Amniotic stem cell (primary cell): ENCODE measurements at places on chromosomes 3 and 15.

DNA sequence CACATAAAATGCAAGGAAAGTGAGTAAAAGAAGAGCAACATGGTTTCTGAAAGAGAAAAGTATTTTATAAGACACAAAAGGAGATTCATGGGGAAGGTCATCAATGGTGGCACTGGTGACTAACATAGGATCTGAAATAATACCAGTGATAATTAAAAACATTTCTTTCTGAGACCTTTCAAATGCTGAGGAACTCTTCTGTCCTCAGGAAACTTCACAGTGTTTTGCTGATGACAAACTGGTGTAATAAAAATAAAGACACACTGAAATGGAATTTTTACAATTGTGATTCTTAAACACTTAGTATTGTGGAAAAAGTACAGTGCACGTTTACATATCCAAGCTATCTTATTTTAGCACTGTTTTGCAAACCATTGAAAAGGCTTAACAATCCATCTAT, 80.4 kb upstream of the ZBTB20 start:
- DNase-seq, result no peak

DNA sequence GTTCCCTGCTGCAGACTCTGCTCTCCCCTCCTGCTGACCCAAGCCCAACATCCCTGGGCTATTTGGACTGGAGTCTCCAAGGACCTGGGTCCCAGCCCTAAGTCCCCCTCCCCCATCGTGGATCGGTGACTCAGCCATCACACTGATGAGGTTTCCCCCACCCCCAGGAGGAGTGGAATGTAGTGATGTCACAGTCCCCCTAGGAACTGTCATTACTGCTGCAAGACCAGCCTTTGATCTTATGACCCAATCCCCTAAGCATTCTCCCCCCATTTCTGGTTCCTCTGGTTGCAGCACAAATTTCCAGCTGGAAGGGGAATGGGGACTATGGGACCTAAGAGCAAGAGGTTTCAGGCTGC, 63.4 kb upstream of the CSPG4 start:
- no peak for DNase-seq

- DNase-seq, result no peak
Measured at GRCh38 chr15:57639306-57639705, 47.6 kb downstream of the MYZAP start.

- DNase-seq, result no peak
Measured at GRCh38 chr15:56587686-56588085, 122.7 kb upstream of the MNS1 start.

DNA sequence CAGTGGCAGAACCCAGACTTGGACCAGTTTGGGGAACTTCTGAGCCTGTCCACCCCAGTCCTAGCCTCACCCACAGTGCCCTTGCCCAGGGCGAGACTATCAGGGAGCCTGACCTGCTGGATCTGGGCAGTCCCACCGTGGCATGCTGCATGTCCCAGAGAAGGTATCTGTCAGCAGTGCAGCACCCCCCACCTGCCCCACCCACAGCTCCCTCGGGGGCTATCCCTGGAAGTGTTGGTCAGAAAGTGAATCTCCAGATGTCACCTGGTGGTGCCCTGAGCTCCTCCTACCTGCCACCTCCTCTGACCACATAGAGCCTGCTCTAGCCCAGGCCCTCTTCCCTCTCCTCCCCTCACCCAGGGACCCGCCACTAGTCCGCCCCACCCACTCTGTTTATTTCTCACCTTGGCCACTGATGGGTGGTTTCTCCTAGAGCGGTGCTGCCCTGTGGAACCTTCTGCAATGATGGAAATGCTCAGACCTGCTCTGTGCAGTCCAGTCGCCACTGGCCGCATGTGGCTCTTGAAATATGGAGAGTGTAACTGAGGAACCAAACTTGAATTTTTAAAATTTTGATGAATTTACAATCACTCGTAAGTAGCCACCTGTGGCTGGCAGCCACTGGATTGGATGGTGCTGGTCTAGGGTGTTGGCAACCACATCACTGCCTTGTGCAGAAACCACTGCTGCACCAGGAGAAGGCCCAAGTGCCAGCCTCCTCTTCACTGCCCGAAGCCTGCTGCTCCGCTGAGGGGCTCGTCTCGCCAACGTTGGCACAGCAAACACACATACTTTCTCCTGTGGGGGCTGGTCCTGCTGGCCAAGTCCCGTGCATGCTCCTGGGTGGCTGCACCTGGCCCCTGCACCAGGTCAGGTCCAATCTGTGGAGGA, 13.1 kb downstream of the HDAC11 start:
- no peak for DNase-seq

DNA sequence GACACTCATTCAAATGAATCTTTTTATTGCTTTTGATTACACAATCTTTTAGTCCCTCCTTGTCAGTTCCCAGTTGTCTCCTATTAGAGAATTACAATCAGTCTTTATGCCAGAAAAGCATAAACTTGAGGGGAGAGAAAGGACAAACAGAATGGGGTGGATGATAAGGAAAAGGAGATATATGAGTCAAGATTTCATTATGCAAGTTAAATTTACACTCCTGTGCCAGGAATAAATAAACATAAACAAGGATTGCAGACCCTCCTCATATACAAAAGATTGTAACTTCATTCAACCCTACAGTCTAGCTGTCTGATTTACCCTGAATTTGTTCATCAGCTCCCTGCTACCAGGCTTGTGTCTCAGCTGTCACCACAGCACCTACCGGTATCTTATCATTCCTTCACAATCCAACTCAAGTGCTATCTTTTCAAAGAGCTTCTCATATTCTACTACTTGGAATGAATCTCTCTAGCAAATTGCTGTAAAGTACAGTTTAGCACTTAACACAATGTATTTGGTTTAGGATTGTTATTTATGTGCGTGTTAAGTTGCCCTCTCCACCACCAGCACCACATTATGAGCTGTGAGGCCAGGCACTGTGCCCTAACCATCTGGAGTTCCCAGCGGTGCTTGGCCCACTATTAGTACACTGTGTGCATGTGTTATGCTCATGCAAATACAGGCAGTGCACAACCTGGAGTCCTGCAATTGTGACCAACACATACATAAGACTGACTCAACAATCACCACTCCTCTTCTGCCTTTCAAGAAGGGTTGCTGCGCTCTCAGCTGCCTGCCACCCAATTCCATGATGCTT, 504.1 kb downstream of the TBL1XR1 start:
- no peak for DNase-seq

DNA sequence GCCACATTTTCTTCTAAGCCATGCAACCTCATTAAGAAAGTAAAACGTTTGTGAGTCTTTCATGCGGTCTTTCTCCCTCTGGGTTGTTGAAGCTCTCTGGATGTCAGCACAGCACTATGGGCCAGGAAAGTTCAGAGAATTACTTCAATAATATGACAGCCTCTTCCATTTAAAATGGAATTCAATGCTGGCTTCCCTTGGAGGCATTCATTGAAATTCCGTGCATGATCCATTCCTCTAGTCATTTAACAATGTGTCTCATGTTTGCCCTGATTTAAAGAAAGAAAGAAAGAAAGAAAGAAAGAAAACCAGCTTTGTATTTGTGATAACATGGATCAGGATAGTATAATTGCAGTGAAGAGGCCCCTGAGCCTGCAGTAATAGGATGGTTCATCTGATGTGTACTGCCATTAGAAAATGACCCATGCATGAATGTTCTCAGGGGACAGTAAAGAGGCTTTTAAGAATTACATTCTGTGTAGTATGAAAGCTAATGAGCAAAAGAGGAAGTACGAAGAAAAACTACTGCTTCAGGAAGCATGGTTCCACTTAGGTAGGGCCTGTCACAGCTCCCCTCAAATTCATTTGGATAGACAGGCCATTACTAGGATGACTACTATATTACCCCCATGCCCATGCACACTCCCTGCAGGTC, 146.0 kb downstream of the ARPP21 start:
- no peak for DNase-seq

GRCh38 chr3:122934251-122934650, 93.3 kb downstream of the SEMA5B start:
- no peak for DNase-seq
